NCI-H446 treated with DMSO at 0.1 percent for 48 hours (cell line): ENCODE measurements at places on chromosomes 12 and 14.

DNA sequence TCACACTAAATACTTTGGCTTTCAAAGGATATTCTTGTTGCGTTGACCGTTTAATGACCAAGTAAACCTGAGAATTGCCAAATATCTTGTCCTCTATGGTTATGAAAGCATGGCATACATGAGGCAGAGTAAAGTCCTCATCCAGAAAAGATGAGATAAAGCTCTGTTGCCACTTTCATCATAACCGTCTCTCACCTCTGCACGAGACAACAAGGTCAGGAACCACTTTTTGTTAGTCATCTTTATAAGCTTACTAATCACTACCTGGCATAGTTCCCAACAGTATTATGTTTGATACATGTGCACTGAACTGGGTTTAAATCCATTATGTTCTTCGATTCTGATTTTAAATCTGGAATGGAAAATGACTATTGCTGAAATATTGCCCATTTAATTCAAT is 31.3 kb downstream of the PTPRB start:
- DNase-seq = no peak

DNA sequence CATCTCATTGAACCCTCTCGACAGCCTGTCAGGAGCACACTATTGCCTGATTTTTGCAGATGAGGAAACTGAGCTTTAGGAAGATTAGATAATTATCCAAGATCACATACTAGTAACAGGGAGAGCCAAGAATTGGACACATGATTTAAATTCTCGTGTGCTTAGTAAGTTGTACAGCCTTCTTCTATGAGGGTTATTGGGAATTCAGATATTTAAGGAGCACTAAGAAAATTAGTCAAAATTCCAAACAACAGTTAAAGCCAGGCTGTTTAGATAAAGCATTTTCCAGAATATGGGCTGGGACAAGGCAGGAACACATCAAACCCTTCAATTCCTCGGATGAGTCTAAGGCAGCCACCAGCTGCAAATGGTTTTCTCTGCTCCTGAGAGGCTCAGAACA is 148.8 kb downstream of the TMEM30B start:
- DNase-seq = no peak

- no peak for DNase-seq
Measured at GRCh38 chr14:97827746-97828145, 1030.6 kb downstream of the VRK1 start.

GRCh38 chr12:77372026-77372425 is 306.7 kb upstream of the E2F7 start:
- no peak for DNase-seq

GRCh38 chr14:103194256-103195045 is 71.2 kb downstream of the TNFAIP2 start:
- no peak for DNase-seq

- DNase-seq = no peak
Measured at GRCh38 chr14:103735815-103736545, 20.4 kb downstream of the ZFYVE21 start.

- DNase-seq = no peak
Measured at GRCh38 chr12:46153268-46153872, 115.5 kb downstream of the SLC38A1 start.

GRCh38 chr14:77667331-77667730 is 40.5 kb downstream of the ALKBH1 start:
- no peak for DNase-seq

DNA sequence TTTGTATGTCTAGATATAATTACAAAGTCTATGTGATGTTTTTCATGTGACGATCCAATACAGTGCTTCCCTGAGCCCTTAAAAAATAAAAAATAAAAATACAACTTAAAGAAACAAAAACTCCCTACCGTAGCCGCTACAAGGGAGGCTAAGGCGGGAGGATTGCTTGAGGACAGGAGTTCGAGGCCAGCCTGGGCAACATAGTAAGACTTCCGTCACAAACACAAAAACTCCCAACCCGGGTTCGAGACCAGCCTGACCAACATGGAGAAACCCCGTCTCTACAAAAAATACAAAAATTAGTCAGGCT is 669 bp upstream of the CDKN3 start:
- no peak for DNase-seq

- DNase-seq = peak; percentile 92
Measured at GRCh38 chr12:81468206-81468605, 290.9 kb downstream of the PPFIA2 start.

DNA sequence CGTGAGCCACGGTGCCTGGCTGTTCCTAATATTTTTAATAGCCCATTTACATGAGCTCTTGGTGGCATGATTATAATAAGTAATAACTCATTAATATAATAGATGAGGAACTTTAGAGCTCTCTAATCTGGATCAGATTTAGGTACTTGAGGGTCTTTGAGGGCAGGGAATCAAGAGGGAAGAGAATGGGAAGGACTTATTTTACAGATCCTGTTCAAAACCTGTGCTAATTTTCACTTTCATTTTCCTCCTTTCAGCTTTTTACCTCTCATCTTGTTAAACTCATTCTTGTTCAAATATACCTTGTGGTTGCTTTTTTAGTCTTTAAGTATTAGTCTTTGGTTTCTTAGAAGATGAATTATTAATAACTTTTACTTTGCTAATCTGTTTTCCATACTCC is 5.6 kb downstream of the NECAP1 start:
- no peak for DNase-seq

GRCh38 chr12:124477107-124477915 is 90.1 kb downstream of the NCOR2 start:
- no peak for DNase-seq

DNA sequence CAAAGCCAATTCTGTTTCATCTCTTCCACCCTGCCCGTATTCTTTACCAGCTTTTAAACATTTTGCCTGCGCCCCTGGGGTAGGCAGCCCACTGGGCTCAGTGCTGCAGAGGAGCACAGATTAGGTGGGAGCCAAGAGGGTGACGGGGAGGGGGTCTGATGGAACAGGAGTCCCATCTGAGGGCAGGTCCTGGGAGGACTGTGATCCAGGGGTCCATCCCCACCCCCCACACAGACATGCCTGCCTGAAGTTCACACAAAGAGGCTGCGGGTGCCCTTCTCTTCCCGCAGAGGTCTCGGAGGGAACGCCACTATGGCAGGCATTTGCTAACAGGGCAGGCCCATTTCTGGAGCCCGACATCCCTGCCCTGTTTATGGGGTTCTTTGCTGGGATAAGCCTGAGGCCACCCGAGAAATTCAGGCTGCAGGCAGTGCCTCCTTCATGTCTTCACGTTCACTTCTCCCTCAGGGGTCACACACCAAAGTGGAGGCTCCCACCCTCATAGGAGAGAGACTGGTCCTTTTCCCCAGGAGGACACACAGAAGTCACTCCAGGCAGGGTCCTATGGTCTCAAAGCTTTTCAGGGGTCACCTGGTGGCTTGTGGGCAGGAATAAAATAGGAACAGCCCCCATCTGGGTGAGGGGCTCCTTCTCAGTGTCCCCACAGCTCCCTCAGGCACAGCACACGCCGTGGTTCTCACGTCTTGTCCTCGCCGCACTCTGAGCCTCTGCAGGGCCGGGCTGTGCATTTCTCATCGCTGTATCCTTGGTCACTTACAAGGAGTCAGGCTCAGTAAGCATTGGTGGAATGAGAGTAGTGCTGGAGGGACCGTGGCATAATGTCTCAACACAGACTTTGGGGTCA is 12.9 kb downstream of the VASH1 start:
- no peak for DNase-seq

GRCh38 chr12:13165617-13166041 is 30.9 kb upstream of the EMP1 start:
- DNase-seq = peak; percentile 24

- peak; percentile 27 for DNase-seq
Measured at GRCh38 chr14:21068521-21069387, 1.4 kb upstream of the ARHGEF40 start.

- no peak for DNase-seq
Measured at GRCh38 chr14:53310412-53310811, 157.3 kb upstream of the DDHD1 start.

- DNase-seq = no peak
Measured at GRCh38 chr12:10249690-10250455, 37.2 kb downstream of the GABARAPL1 start.

DNA sequence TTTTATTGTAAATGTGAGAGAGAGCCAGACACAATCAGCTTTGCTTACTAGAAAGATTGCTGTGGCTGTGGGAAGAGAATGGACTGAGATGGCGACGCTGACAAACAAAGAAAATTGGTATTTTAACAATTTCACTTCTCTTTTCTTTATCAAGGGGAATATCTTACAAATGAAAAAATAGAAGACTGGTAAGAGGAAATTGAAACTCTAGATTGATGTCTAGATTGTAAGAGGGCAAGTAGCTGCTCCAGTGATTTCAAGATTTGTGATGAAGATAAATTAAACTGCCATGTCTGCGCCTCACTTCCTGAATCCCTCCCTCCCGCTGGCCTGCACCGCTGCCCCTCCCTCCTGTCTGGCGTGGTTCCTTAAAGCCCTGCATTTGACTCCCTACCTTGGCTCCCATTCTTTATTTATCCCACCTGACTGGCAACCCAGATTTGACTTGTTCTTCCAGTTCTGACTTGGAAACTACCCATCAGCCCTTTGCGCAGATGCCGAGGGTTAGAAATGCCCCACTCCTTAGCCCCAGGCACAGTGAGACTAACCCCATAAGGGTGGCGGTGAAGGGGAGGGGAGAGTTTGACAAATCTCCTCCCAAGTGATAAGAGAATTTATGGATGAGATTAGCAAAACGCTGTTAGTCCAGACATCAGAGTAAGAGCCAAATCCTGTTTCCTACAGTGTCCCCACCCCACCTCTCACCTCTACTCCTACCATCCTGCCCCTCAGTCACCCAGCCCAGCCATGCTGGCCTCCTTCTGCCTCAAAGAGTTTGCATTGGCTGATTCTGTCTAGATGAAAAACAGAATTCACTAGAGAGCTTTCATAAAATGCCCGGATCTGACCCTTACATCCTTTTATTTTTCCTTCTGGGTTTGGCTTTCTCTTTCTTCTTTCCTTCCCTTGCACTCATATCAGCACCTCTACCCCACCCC is 125.3 kb upstream of the ATF7IP start:
- DNase-seq = no peak

GRCh38 chr14:80780500-80780899 is 161.0 kb downstream of the CEP128 start:
- no peak for DNase-seq

- DNase-seq = no peak
Measured at GRCh38 chr14:93011650-93012325, 88.8 kb downstream of the CHGA start.

GRCh38 chr14:77607741-77608302 is 8.6 kb downstream of the SPTLC2 start:
- DNase-seq = no peak

GRCh38 chr12:131084341-131085011 is 130.8 kb downstream of the ADGRD1 start:
- DNase-seq = no peak

DNA sequence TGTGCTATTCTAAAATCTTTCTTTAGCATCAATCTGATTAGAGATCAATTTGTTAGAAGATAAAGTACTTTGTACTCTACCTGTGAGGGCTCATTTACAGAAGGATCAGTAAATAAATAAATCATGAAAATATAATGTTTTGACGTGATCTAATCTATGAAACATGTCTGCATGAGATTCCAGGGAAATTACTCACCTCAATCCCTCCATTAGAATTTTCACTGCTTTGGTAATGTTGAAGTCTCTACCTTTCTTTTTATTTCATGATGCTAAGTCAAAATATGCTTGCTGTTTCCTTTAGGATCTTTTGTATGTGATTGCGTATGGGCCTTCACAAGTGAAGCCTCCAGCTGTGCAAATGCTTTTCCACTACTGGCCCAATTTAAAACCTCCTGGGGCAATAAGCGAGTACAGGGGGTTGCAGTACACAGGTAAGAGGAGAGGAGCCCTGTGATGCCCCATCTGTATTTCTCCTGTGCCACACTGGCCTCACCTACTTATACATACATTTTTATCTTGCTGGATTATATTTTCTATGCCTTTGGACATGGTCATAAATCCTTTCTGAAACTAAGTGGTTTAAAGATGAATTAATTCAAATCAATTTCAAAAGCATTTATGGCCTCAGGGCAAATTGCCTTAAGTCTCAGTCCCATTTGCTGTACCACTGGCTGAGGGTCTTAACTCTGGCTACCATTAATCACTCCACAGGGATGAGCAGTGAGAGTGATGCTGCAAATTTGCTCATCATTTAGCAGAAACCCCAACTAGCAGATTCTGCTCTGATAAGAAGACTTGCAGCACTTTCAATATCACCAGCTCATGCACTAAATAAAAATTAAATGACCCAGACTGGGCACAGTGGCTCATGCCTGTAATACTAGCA is 66.4 kb downstream of the UNC79 start:
- DNase-seq = no peak

- no peak for DNase-seq
Measured at GRCh38 chr12:49534731-49535278, 4.0 kb upstream of the KCNH3 start.

DNA sequence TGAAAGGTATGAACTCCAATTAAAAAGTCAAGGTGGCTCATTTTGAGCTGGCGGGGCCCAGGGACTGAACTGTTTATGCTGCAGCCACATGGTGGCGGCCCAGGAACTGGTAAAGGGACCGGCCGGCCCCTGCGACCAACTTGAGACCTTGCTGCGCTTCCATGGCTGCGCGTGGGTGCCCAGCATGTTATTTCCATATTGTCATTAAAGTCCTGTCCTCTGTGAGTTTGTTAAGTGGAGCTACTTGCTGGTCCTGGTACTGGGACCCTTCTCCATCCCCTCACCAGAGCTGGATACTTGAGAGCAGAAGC is 62.3 kb downstream of the BEGAIN start:
- DNase-seq = no peak

- no peak for DNase-seq
Measured at GRCh38 chr12:4140581-4141301, 132.8 kb upstream of the CCND2 start.

DNA sequence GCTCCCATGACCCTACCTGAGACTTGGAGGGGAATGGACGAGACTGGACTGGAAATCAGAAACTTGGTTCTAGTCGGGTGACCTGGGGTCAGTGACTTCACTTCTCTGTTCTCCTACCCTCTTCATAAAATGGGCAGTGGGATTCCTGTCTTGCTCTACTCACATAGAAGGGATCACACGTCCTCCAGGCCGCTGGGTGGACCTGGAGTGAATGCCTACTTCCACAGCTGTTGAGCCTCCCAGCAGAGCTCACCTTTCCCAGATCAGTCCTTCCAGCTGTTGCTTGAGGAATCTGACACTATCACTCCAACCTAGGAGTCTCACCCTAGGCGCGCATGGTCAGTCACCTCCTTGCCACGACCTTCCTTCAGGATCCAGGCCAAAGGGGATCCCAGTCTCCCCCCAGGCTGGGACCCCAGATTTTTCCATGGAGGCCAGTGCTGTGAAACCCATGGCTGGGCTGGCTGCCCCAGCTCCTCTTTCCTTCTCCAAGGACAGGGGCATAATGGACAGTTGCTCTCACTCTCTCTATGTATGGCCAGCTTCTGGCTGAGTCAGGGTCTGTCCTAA is 637 bp downstream of the ACVRL1 start:
- DNase-seq = no peak

DNA sequence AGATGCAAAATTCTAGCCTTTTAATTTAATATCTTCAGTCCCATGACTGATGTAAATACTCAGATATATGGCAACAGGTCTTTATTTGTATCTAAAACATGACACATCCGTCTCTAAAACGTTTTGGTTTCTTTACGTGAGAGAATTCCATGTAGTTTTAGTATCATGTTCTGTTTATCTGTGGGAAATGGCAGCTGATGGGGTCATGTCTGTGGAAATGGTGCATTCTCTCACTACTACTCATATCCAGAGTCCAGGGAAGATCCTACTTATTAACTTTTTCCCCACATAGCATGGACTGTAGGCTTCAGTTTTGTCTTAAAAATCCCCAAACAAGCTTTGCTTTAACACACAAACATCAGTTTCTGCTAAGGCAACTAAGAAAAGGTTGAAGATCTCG is 53.8 kb downstream of the SPTLC2 start:
- no peak for DNase-seq
